Skeletal muscle cell (primary cell): ENCODE measurements at places on chromosomes 12 and 14.

- DNase-seq: no peak
Observed at GRCh38 chr12:76942267-76942666, 63.4 kb upstream of the CSRP2 start.

- DNase-seq: no peak
Observed at GRCh38 chr14:97061714-97062113, 264.5 kb downstream of the VRK1 start.

GRCh38 chr12:128474916-128475315 is 207.9 kb downstream of the TMEM132C start:
- DNase-seq: no peak

GRCh38 chr12:62128175-62128975 is 131.8 kb upstream of the USP15 start:
- DNase-seq: no peak

GRCh38 chr12:55829967-55830600 is 697 bp upstream of the DNAJC14 start:
- no peak for DNase-seq

DNA sequence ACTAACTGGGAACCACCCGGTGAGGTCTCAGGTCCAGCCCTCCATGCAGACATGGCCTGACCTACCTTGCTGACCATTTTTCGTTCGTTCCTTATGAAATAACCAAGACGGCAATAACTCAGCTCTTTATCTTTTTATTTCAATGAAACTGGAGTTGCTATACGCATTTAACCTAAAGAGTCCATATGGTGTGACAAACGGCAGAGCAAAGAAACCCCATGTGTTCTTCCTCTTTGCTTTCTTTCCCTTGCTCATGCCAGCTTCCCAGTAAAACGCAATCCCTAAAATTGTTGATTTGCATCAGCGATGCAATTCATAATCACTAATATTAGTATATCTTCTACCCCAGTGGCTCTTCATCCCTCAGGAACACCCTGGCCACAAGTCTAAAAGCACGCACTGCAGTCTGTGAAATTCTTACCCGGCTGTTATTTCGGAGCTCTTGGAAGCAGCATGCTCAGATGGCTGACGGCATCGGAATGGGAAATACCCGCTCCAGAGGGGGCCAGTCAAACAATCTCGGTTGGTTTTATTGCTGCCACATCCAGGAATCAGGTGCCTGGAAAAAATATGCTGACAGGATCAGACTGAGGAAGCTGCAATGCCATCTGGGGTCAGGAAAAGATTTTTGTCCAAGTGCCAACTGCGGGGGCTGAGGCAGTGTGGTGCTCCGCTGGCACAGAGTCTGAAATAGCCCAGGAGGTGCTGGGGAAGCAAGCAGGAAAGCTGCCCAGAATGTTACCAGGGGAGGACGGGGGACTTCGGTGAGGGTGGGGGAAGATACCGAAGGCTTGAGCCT is 28.2 kb upstream of the KCNA1 start:
- no peak for DNase-seq

DNA sequence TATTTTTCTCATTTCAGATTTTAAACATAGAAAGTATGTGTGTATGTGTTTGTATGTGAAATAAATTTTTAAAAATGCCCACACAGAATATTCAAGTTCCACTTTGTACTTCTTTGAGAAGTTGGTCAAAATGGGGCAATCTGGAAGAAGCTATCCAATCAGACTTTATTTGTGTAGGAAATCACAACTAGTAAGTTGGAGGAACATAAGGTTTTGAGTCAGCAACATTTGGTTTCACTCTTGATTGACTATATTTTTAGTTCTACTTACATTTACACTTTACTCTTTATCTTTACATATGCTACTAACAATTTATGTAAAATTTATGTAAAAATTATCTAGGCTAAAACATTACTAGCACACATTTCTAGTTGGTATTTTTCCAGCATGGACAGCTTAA is 128.1 kb downstream of the ATXN7L3B start:
- DNase-seq: no peak

- DNase-seq: no peak
Observed at GRCh38 chr14:46259536-46259935, 392.0 kb downstream of the RPL10L start.

GRCh38 chr12:131386781-131387180 is 324.1 kb upstream of the SFSWAP start:
- DNase-seq: no peak

- peak; percentile 40 for DNase-seq
Observed at GRCh38 chr12:56840922-56841321, 77.8 kb downstream of the HSD17B6 start.

DNA sequence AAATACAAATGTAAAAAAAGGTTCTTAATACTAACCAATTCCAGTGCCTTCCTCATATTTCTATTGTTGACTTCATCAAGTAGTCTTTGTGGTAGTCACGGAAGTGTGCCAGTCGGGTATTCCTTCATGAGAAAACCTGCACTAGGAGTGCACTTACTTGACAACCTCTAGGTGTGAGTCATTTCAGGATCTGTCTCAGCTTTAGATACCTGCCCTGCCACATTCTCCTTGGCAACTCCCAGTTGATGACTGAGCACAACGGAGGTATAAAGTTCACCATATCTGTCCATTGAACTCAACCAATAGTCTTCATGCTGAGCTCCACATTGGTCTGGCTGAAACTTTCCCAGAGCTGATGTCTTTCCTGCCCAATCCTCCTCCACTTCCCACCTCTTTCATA is 215.7 kb downstream of the SYT10 start:
- DNase-seq: no peak

DNA sequence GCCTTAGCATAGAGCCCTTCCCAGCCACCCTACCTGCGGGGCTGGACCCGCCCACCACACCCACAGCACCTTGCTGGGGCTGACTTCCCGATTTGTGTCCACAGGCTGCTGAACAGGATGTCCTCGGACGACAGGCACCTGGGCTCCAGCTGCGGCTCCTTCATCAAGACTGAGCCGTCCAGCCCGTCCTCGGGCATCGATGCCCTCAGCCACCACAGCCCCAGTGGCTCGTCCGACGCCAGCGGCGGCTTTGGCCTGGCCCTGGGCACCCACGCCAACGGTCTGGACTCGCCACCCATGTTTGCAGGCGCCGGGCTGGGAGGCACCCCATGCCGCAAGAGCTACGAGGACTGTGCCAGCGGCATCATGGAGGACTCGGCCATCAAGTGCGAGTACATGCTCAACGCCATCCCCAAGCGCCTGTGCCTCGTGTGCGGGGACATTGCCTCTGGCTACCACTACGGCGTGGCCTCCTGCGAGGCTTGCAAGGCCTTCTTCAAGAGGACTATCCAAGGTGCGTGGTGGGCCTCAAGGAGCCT is 63.4 kb downstream of the ESRRB start:
- DNase-seq: no peak

- DNase-seq: peak; percentile 90
Observed at GRCh38 chr12:57889500-57889989, 43.0 kb upstream of the CTDSP2 start.

DNA sequence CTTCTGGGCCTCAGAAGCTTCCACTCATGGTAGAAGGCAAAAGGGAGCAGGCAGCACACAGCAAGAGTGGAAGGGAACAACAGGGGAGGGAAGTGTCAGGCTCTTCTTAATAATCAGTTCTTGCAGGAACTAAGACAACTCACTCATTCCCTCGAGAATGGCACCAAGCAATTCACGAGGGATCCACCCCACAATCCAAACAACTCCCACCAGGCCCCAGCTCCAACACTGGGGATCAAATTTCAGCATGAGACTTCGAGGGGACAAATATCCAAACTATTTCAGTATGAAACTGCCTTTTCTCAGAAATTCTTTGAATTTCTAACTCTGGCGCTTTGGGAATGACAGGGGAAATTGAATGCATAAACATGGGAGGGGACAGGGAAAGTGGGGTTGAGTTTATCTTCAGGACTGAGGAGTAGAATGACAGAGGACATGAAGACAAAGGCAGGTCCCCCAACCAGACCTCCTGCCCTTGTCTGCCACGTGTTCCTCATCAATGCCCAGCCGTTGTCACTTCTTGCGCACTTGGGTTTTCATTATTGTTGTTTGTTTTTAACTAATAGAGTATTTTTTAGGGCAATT is 24.6 kb upstream of the APOF start:
- no peak for DNase-seq

DNA sequence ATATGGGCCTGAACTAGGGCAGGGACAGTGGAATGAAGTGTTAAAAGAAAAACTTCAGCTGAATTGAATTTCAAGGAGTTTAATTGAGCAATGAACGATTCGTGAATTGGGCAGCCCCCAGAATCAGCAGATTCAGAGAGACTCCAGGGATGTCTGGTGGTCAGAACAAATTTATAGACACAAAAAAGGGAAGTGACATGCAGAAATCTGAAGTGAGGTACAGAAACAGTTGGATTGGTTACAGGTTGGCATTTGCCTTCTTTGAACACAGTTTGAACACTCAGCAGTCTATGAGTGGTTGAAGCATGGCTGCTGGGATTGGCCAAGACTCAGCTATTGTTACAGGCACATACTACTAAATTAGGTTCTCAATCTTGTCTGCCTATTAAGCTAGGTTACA is 9.7 kb upstream of the TBPL2 start:
- no peak for DNase-seq

DNA sequence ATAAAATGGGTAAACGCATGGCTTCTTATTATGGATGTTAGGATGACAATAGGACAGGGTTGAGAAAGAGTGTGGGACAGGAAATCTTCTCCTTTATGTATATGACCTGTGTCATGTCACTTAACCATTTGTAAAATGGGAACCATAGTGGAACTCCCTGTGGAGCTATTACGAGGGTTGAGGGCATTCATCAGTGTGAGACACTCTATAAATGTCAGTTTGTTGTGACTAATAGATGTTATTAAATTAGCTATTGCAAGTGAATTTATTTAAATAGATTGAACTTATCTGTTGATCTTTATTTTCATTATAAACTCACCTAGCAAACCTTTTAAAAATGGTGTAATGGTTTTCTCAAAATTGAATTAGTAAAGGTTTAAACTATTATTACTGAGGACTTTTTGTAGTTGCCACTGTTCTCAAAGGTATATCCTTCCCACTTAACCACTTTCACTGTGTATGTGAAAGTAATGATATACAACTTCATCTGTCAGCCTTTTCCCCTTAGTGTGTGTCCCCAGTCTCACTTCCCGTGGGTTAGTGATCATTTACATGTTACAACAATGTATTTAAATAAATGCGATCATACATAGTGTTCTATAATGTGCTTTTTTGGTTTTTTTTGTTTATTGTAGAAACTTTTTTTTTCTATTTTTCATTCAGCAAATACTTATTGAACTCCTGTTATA is 17.1 kb downstream of the HELB start:
- no peak for DNase-seq

DNA sequence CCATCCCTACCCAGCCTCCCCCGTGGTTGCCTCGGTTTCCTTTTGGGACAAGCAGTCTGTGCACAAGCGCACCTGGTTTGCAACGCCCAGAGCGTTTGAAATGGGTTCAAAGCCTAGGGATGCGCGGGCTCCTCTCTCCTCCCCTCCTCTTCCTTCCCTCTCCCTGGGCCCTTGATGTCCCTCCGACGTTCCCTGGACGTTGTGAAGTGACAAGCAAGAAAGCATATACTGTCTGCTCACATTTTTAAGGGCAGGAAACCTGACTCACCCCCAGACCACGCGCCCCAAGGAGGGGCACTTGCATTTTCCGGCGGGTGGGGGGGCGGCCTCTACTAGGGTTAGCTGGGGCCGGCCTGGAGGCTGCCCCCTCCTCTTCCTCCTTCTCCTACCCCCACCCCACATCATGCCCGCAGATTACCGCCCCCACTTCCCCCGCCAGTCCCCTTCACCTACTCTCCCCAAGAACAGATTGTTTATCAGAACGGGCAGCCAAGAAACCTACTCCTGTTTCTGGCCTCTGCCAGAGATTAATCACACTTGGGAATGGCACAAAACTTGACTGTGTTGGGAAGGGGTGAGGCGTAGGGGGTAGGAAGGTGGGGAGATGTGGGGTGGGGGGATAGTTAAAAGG is 9.5 kb upstream of the IRF2BPL start:
- no peak for DNase-seq

DNA sequence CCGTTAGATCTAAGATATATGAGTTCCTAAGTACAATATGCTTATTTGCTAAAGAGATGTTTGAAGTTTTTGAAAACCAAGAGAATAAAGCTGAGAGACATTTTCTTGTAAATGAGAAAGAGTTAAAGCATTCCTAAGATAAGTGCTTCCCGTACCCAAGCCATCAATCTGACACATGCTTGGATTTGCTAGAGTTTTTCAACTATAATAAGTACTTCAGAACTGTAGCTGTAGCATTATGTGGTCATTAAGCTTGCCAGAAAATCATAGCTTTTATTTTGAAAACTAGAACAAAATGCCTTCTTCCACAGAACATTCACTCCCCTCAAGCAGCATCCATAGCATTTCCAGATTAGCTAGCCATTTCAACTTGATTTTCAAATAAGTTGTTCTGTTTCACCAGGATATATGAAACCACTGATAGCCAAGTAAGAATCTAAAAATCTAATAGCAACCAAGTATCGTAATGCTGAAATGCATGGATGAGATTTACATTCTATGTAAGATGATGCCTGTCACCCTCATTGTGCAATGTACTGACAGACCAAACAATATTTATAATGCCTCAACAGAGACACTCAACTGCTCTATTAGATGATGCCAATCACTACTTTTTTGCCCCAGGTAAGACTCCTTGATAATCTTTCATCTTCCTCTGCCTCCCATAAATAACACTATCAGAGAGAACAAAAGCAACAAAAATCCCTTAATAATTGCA is 8.0 kb downstream of the SNW1 start:
- no peak for DNase-seq

DNA sequence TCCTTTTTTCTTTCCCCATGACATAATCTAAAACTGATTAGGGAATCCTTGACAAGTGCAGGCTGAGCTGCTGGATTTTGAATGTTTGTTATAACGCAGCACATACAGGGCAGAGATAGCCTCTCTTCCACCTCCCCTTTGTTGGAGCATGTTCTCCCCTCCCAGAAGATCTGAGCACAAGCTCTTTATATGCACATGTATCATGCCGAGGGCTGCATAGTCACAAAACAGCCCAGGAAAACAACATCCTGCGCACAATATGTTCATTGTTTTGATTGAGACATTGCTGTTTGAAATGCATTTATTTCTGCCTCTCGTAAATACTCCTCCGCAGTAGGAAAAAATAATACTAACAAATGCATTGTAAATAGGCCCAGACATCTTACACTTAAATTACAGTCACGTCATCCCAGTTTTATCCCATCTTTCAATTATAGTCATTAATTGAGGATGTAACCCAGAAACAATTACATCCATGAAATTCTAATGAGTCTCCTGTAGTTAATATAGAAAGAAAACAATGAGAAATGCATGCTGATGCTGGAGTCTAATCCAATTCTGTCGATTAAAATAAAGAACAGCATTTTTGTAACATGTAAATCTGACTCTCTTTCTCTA is 401.8 kb downstream of the BTG1 start:
- no peak for DNase-seq
